ENCODE measurements at places on chromosomes 6 and 20.

DNA sequence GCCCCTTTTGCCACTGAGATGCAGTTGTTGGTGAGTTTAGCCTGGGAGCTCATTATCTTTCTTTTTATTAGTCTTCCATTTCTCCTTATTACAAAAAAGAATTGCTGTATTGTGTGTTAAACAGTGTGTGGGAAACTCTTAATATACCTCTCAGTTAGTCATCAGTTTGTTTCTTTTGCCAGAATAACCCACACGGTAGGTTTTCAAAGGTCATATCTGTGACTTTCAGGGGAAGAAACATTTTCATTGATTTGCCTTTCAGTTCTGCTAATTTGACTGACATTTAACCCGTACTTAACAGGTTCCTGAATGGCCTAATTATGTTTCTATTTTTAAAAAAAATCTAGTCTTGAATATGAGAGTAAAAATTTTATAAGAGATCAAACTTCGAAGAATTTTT, 145.3 kb downstream of the KHDC1L start:
- DNase-seq = no peak

DNA sequence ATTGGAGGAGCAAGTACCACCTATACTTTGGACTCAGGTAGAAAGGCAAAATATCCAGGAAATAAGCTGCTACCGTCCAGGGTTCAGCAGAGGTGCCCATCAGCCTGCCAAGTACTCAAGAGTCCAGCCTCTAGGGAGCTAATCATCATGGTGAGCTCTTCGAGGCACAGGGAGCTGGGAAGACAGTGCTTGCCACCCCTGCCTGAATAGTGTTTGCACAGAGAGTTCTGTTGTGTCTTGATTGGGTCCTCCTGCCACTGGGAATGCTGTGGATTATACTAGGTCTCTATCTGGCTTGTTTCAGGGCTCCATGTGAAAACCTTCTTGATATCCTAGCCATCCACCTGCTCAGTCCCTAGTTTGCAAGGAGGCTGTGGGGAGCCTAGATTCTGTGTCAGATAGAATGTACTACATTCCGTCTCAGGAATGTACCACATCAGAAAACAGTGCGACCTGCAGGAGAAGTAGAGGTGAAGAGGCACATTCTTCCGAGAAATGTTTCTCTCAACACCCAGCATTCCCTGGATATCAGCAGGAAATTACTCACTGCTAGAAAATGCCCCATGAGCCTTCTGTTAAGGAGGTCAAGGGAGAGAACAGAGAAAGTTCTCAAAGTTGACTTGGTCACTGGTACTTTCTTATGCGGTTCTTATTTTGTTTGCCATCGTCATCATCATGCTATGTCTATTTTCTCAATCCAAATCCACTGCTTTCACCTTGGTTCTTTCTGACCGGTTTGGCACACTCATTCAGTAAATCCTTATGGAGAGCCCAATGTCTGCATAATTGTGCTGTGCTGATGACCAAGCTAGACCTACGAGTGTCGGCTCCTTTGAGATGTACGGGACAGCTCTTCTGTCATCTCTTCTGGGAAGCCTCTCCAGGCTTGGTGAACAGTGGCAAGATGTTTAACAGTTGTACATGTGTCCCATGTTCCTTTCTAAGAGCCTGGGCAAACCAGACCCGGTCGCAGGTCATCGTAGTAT, 30.7 kb downstream of the PTPN1 start:
- DNase-seq = no peak

- peak; percentile 36 for DNase-seq
These were observed 381 bp downstream of the MAP3K7 start for GRCh38 chr6:90586546-90586835.

DNA sequence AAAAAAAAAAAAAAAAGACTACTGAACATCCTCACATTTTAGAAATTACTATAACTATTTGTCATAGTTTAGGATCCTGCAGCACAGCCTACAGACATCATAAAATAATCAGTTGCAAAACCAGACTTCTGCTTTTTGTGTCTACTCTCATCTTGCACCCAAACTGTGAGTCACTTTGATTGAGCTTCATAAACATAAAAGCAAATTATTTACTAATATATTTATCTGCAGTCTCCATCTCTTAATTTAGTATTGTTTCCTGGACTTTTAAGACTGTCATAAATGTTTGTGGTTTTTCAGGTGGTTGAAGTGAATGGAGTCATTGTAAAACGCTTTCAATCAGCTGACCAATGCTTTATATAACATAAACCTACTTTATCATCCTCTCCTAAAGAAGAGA, 14.8 kb upstream of the CALHM6 start:
- DNase-seq = no peak

DNA sequence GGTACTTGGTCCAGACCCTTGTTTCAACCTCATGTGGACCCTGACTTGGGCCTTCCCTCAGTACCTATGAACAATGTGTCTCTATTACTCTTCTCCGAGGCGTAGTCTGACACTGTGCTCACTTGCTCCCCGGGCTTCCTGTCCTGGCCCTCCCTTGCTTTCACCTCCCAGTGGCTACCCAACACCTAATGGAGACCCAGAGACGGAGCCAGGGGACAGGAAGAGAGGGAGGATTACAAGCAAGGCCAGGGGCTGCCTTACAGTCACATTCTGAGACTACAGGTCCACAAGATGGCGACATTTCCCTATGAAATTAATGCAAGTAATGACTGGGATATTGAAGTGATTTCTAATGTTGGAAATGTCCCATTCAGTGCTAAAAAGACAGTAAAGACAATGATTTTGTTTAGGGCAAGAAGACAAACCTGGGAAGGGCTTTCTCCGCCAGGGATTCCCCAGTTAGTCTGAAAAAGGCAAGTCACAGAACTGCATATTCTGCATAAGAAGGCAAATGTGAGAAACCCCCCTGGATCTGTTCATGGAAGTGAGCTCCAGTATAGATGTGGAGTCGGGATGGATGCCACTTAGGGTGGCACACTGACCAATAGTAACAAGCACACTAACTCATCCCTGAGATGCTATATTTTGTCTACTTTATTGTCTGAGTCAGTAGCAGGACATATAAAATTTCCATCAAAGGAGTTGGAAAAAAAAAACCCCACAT, 44.0 kb upstream of the ZBTB24 start:
- DNase-seq = peak; percentile 3

GRCh38 chr6:21742238-21742660, 148.7 kb downstream of the SOX4 start:
- no peak for DNase-seq

- no peak for DNase-seq
These were observed 46.8 kb upstream of the FAM83C start for GRCh38 chr20:35339007-35339406.

DNA sequence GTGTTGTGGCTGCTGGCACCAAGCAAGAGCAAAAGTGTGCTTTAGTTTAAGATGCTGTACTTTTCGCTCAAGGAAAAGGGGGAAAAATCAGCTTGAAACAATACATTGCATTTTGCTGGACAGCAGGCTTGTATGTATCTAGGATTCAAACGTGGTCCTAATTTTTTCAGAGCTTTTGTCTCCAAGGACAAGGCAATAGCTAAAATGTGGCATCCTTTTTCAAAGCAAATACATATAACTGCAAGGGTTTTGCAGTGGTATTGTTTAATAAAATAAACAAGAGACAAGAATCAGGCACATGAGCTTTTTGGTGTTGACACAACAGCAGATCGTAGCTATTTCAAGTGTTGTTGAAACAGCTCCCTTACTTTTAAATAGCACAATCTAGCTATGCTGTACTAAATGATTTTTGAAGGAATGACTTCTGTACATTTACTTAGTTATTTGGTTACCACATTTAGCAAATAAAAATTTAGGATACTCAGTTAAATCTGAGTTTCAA, 137.0 kb upstream of the HEY2 start:
- no peak for DNase-seq

GRCh38 chr6:18214003-18214402, 50.3 kb downstream of the DEK start:
- DNase-seq = no peak
